ENCODE measurements at places on chromosomes 7 and 10. TPM values are rescaled to one million over a fixed set of nuclear protein-coding genes. Genes with fewer than 3 reads are reported as not detected.

- DNase-seq: no peak
Observed at GRCh38 chr7:115924411-115924810, 106.2 kb downstream of the TFEC start.

The ADRA2A gene
- polyA plus RNA-seq: 5.4 TPM

The CDK13 gene
- polyA plus RNA-seq: 48.6 TPM

- DNase-seq: peak; percentile 17
Observed at GRCh38 chr10:24900888-24901685, 51.3 kb downstream of the PRTFDC1 start.

DNA sequence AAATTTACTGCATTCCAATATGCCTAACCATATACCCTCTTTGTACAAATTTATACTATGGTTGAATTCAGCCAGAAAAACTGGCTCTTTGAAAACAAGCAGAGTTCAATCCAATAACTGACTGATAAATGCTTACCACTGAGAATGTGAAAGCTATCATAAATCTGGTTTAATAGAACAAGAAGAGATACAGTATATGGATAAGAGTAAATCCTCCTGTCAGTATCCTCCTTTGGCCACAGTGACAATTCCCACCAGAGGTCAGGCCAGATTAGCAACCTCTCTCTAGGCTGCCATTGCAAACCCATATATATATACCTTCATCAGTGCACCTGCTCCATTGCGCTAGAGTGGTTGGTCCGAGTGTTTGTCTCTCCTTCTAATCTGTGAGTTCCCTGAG lies 647.2 kb downstream of the GRM8 start:
- no peak for DNase-seq

- DNase-seq: no peak
Observed at GRCh38 chr7:95471071-95471470, 14.7 kb upstream of the ASB4 start.

The DMBT1 gene
- polyA plus RNA-seq: 198 TPM

GRCh38 chr10:67771200-67771599 lies 66.8 kb downstream of the DNAJC12 start:
- no peak for DNase-seq

The MCM10 gene
- polyA plus RNA-seq: 4.7 TPM

- no peak for DNase-seq
Observed at GRCh38 chr10:127715782-127716378, 21.1 kb upstream of the FOXI2 start.

The CAMK1D gene
- 8.4 TPM for polyA plus RNA-seq
